ENCODE measurements at places on chromosomes 3 and 15.

DNA sequence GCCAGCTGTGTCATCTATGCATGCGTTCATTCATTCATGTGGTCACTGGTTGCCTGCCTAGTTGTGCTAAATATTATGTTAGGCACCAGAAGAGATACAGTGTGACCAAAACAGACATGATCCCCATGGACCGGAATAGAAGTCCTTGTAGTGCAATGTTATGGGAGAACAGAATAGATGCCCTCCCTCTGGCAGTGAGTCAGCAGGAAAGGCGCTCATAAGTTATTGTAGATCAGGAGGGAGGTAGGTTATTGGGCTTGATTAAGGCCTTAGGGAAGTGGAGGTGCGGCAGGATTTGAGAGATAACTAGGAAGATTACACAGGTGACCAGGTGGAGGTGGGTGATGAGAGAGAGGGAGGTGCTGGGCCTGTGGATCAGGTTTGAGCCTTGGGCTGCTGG lies 5.2 kb downstream of the MCTP2 start:
- DNase-seq: no peak

DNA sequence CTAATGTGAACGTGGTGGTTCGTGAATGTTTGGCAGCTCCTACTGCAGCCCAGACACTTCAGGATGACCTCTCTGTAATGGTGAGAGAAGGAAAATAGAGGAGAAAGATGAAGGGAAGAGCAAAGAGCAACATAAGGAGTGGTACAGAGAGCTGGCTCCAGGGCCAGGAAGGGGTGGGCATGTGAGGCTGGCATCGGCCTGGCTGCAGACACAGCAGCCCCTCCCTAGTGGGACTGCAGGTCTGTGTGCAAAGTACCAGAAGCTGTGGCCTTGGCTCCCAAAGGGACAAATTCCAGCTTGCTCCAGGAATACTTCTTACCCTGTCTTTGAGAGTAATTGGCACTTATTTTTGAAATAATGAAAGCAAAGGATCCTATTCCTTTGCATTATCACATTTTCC lies 10.0 kb downstream of the FSTL1 start:
- no peak for DNase-seq

- no peak for DNase-seq
Measured at GRCh38 chr3:27528791-27529190, 44.6 kb upstream of the SLC4A7 start.

DNA sequence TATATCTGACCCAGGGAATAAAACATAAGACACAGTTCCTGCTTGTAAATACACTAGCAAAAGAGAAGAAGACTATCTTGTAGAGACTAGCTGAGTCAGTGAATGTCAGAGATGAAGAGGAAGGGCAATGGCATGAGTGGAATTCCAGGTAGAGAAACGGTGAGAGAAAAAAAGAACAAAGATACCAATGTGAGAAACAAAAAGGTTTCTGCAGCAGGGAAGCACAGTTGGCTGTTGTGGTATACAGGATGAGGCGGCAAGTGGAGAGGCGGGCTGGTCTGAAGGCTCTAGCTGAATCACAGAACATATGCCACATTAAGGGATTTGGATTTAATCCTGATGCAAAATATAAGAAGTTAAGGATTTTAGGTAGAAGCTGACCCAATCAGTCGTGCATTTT lies 17.1 kb upstream of the TASOR start:
- no peak for DNase-seq

GRCh38 chr3:105316331-105316730 lies 50.4 kb upstream of the ALCAM start:
- DNase-seq: no peak

- no peak for DNase-seq
Measured at GRCh38 chr3:113285741-113286140, 74.4 kb downstream of the BOC start.

DNA sequence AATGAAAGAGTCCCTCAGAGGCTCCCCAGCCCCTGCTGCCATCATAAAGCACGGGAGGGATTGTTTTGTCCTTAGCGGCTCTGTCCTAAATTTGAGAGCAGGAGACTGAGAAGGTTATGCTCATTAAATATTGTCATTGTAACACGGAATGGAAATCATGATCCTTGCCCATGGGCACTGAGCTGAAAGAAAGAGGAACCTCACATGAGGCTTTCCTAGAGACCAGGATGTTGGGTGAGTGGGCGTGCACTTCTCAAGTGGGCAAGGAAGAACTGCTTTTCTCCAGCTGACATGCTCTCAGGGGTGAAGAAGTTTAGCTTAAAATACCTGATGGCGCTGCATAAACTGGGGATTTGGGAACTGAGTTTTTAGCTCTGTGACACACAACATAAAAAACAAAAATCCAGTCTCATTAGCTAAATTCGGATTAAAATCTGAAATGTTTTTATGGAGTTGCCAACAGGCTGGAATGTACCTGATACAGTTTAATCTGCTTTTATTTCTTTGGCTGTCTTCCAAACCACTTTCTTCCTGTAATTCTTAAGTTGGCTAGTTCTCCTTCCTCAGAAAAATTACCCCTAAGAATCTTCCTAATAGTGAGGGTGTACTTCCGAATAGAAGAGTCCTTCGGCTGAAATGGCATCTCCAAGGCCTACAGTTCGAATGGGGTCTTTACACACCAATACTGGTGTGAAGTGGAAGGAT lies 31.7 kb downstream of the ADPGK start:
- DNase-seq: no peak

DNA sequence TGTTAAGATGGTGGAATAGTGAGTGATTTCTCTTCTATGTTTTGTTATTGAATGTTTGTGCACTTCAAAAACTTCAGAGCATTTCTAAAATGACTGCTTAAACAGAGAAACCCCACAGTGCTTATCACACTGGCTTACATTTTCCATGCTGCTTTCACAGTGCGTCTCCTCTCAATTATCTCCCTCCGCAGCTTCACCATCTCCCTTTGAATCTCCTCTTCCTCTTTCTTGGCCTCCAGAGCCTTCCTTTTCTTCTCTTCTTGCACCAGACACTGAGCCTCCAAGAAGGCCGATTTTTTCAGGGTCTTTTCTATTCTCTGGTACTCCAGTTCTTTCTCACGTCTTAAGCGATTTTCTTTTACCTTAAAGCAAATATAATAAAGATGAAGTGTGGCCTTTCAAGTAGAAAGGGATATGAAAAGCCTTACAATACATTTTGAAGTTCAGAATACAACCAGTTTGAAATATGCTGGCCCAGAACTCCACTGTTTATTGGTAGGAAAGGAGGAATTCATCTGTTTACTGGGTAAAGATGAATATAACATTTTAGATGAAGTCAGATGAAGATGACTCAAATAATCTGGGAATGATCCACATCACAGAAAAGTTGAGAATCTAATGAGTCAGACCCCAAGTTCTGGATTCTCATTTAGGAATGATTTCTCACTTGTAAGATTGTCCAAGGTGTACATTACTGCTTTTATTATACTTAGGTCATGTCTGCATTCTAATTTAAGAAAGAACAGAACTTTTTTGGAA lies 21.4 kb downstream of the CCDC191 start:
- no peak for DNase-seq

- DNase-seq: no peak
Measured at GRCh38 chr3:189053322-189053721, 118.4 kb upstream of the TPRG1 start.

- DNase-seq: no peak
Measured at GRCh38 chr15:67832897-67833709, 6.7 kb downstream of the RNU6-1 start.

GRCh38 chr15:68374168-68374745 lies 57.7 kb downstream of the ITGA11 start:
- no peak for DNase-seq

DNA sequence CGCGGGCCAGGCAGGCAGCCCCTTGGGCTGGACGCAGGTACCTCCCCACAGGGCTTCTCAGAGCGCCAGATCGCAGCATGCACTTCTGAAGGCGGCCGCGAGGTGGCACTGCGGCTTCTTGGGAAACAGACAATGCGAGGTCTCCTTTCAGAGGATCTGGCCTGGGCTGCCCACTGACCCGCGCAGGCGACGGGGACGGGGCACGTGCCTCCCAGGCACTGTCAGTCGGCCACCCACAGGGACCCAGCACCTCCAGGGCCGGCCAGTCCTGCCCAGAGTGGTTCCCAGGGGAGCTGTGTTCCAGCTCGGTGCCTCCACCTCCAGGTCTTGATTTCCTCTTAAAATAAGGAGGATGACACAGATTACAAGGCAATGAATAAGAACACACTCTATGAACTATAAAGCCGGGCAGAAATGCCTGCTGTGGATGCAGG lies 24.4 kb upstream of the TXNRD3 start:
- DNase-seq: peak; percentile 80

DNA sequence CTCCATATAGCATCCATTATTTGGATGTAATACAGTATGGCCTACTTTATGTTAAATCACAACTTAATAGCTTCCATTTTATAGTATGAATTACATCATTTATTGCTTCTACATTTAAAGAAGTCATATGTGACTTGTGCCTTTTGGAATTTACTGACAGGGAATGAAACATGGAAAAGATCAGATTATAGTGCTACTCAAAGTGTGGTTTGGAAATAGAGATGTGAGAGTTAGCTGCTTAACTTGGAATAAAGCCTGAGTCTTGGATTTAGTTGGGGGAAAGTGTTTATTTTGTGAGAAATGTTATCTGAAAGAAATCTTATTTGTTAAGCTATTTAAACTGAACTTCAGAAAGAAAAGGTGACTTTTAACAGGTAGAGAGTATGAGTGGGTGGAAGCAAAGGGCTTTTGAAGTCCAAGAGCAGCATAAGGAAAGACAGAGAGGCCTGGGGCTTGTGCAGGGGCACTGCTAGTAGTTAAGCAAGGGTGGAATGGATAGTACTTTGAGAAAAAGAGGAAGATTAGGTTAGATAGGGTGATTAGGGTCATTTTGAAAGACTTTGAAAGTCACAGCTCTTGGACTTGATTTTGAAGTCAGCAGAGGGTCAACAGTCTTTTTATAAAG lies 60.5 kb downstream of the SLMAP start:
- DNase-seq: no peak

- no peak for DNase-seq
Measured at GRCh38 chr3:12974334-12974733, 98.9 kb downstream of the IQSEC1 start.

DNA sequence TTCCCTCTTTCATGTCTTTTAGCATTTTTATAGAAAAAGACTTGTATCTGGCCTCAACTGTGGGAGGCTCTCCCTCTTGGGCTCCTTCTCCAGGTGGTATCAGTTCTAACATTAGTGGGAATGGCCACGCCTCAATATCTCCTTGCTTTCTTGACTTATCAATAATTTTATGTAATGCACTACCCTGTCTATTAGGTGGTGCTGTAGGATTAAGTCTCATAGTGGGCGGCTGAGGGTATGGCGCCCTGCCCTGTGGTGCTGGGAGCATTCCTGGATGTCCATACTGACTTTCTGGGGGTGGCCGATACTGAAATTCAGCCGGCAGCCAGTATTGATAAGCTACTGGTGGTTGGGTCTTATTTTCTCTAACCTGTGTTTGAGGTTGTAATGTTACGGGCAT lies 8.7 kb upstream of the RPUSD3 start:
- DNase-seq: no peak

DNA sequence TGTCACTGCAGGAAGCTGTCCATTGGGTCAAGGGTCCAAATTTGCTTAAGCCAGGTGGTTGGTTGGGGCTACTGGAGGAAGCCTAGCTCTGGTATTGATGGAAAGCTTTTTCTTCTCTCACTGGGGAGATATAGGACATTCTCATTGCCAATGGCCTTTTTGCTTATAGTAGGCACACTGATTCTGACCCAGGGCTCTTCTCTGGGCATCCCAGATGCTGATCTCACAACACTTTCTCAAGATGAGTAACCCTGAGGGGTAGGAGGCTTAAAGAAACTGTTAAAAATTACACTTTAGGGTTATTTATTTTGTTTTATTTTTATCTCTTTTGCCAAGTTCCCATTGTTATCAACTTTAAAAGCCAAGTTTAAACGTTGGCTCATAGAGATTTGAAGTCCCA lies 337.8 kb downstream of the LRRC3B start:
- DNase-seq: no peak

GRCh38 chr3:40523781-40524180 lies 979 bp upstream of the ZNF621 start:
- no peak for DNase-seq

DNA sequence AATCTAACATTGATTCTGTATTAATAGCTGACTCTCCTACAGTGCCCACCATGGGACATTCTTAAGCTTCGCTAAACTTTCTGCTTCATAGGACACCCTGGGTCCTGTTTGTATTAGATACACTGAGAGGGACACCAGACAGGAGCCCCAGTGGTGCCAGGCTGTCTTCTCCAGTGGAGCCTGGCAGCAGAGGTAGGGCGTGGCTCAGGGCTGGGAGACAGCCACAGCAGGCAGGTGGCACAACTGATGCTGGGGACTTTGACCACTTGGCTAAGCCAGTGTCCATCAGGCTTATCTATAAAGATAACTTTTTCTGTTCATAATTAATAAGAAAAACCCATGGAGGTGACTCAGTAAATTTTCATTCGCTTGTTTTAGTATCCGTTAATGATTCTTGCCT lies 21.8 kb downstream of the NIPA1 start:
- DNase-seq: no peak

- peak; percentile 77 for DNase-seq
Measured at GRCh38 chr15:76976572-76977270, 18.2 kb upstream of the PSTPIP1 start.

DNA sequence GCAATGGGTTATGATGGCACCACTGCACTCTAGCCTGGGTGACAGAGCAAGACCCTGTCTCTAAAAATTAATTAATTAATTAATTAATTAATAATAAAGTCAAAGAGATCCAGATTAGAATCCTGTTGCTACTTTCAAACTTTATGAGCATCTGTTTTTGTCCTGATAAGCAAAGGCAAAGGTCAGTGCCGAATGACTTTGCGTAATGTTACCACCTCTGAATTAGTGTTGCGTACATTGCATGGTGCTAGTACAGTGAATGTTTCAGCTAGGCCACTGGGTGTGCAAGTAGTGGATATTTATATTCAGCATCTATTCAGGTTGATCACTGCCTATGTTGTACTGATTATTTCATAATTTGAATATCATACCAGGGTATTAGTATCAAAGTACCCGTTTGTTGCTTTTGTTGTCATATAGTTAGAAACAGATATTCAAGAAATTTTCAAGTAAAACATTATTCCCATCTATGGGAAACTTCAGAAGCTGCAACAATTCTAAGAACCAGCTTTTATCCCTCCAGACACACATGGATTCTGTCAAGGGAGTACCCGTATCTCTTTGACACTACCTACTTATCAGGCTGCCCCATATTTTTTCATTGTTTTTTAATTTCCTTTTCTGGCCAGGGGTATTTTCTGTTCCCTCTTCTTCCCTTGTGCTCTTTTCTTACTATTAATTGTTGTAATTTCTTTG lies 127.1 kb upstream of the GRM7 start:
- no peak for DNase-seq

All from activated CD4-positive, alpha-beta T cell treated with anti-CD3 and anti-CD28 coated beads, Interleukin-10, Interleukin-2, amounts not matched to agents 100 ng/mL and 50 ng/mL, durations not matched to agents 16 hours and 8 hours (primary cell).